ENCODE measurements at places on chromosomes 7 and 10.

- no peak for DNase-seq
Measured at GRCh38 chr10:107002068-107002467, 162.4 kb downstream of the SORCS1 start.

- no peak for DNase-seq
Measured at GRCh38 chr7:126040114-126041045, 1110.8 kb upstream of the POT1 start.

DNA sequence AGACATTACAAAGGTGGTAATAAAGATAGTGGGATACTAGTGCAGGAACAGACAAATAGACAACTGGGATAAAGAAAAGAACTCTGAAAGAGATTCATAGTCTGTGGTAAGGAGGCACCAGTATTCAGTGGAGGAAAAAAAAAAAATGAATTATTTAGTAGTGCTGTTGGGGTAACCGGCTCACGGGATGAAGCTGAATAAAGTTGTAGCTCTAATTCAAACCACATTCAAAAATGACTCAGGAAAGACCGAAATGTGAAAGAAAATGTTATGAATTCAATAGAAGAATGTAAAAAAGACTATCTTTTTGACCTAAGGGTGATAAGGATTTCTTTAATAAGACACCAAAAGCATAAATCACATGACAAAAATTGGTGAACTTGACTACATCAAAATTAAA lies 83.1 kb upstream of the HABP2 start:
- DNase-seq: no peak

GRCh38 chr10:65125212-65125611 lies 1604.0 kb downstream of the REEP3 start:
- DNase-seq: no peak

GRCh38 chr7:21355406-21355874 lies 72.4 kb upstream of the SP4 start:
- DNase-seq: no peak

- no peak for DNase-seq
Measured at GRCh38 chr7:33885290-33886148, 19.8 kb upstream of the BMPER start.

- no peak for DNase-seq
Measured at GRCh38 chr10:99619090-99619800, 994 bp downstream of the SLC25A28 start.

GRCh38 chr7:151058781-151059366 lies 515 bp upstream of the SLC4A2 start:
- DNase-seq: no peak

DNA sequence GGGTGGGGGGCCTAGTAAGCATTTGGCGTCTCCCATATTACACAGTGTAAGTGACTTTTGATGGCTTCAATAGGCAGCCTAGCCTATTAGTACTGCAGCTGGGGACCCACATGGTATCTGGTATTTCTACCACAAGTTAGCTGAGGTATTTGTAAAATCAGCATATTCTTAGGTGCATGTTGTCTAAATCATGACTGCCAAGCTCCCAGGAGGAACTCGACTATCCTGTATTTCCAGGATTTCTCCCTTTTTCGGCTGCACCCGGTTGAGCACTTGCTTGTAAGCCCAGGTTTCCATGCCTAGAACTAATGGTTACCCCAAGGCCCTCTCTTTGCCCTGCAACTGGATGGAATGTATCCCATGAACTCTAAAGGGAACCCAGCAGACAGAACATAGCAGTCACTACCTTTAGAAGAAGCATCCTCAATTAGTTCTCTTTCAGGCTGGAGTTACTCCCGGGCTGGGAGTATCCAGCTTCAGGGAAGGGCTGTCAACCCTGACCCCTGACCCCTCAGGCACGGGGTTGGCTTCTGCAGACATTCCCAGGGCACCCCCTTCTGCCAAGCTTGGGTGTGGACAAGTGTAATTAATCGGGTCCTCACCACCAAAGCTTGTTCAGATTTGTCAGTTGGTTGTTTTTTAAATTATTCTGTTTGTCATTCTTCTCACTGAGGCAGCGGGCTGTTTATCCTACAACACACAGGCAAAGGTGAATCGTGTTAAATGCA lies 90.3 kb upstream of the PARD3 start:
- no peak for DNase-seq

DNA sequence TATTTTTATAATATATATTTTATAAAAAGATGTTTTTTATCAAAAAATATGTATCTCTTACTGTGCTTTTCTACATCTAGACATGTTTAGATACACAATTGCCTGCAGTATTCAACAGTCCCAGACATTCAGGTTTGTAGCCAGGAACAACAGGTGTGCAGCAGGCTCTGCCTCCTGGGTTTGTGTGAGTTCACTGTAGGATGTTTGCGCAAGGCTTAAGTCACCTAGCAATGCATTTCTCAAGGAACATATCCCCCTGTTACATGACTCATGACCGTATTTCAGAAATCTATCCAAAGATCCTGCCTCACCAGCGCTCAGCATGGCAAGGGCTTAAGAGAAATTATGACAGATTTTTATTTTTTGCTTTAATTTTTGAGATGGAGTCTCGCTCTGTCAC lies 41.5 kb downstream of the PITRM1 start:
- DNase-seq: peak; percentile 84

DNA sequence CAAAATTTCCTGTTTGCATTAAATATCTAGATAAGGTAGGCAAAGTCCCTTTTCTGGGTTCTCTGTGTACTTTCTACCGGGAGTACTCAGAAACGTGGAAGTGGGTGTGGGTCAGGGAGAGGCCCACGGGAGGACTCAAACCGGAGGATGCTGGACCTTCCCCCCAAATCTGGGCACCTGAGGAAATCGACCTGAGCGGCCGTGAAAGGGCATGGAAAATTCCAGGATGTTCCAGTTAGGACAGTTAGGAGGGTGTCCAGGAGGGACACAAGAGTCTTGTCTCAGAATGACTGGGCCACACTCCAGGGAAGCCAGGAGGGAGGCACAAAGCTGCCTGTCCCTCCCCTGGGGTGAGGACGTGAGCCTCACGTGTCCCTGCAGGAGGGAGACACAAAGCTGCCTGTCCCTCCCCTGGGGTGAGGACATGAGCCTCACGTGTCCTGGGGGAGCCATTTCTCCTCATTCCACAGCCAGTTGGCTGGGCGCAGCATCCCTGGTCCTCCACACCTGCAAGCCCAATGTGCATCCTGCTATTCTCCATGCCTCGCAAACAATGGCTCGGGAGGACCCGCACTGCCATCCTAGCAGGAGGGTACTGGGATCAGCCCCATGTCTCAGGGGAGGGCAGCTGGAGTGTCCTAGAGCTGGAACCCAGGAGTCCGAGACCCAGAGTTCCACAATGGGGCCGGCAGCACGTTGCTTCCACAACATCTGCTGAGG lies 190.5 kb upstream of the PPP2R2D start:
- DNase-seq: no peak

DNA sequence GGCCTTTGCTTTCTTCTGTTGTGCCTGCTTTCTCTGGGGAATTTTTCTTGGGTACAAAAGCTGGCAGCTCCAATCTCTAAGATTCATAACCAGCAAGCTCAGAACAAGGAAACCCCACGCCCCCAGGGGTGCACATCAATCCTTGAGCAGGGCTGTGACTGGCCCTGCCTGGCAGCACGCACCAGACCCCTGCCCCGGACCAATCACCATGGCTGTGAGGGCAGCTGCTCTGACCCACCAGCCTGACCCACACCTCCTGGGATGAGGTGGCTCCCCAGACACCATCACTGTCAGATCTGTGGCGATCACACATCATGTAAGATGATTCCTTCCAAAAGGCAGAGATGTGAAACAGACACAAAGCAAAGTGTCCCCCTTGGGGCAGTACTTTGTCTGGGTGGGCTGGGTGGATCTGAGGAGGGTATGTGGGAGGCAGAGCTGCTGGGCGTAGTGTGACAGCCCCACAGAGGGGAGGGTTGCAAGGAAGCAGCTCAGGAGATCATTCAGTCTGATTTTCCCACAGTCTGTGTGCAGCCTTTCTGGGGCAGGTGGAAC lies 175.5 kb upstream of the SHH start:
- no peak for DNase-seq

DNA sequence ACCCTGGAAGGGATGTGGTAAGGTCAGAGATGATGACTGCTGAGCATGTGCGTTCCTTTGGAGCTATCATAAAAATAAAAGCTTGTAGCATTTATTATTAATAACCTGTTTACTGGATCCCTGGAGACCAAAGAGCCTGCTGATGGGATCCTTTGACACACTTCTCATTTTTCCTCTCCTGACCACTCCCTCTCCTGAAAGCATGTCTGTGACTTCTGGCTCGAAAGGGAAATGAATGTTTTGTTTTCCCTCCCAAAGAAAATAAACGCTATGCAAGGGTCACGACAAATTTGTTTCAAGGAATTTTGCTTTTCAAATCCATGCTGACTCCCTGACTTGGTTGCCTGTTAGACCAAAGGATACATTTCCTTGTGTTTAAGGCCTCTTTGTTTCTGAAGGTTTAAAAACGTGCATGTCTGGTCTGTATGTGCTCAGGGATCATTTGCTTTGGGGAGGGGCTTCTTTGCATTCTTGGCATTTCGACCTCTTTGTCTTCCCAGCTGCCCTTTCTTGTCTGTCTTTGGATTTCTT lies 185.1 kb upstream of the AGK start:
- DNase-seq: no peak

DNA sequence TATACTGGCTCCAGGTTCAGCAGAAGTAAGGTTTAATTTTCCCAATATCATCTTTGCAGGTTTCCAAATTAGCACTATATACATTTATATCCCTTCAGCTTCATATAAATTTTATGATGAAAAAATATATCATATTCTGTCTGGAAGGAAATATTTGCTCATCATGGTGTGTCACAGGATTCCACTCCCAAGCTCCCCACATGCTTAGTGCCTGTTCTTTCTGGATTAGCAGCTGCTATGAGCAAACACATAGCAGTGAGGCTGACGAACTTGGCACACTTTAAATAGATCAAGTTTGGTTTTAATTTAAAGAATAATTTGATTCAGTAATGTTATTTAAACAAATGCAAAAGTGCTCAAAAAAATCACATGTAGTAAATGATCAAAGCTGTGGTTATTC lies 251.9 kb downstream of the AGMO start:
- DNase-seq: no peak

Data from epithelial cell of prostate (primary cell).